NCI-H1694 (cell line): ENCODE measurements at places on chromosomes 16 and 17.
A peak's percentile ranks its signal among the peaks of the same experiment; 100 is the strongest.

GRCh38 chr17:75576661-75577060 is 10.9 kb upstream of the MYO15B start:
- DNase-seq, result no peak

DNA sequence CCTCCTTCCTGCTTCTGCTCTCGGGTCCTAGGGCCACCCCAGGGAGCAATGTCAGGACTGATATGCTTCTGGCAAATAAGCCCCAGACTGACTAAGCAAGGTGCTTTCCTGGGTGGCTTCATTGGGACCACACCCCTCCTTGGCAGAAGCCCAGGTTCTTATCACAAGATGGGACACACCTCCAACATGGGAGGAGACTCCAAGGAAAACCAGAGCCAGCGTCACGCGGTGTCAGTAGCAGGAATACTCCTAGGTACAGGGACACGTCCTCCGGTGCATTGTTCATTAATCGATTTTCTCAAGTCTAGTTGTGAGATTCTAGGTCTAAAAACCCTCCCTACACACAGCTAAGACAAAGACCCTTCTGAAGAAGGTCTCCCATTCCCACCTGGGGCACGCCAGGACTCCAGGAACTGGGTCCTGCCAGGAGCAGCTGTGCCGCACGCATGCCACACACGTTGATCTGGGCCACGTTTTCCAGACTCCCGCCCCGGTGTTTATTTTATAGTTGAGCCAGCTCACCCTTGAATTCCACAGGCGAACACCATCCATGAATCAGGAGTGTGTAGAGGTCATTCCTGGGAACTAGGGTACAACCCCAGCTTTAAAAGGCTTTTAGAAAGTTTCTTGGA is 30.8 kb downstream of the FA2H start:
- no peak for DNase-seq

DNA sequence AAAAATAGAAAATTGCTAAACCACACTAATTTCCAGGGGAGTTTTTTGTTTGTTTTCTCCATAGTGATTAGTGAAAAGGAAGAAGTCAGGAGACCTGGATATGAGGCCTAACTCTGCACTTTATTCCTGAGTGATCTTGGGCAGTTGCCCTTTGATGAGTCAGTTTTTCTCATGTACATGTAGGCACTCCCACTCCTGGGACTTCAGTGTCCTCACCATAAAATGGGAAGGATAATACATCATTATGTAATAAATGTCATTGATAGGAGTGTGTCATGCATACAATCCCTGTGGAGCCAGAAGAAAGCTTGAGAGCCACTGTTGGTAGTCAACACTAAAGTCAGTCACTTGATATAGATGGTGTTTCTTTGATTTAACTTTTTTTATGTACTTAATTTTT is 32.5 kb downstream of the WIPF2 start:
- DNase-seq, result no peak

DNA sequence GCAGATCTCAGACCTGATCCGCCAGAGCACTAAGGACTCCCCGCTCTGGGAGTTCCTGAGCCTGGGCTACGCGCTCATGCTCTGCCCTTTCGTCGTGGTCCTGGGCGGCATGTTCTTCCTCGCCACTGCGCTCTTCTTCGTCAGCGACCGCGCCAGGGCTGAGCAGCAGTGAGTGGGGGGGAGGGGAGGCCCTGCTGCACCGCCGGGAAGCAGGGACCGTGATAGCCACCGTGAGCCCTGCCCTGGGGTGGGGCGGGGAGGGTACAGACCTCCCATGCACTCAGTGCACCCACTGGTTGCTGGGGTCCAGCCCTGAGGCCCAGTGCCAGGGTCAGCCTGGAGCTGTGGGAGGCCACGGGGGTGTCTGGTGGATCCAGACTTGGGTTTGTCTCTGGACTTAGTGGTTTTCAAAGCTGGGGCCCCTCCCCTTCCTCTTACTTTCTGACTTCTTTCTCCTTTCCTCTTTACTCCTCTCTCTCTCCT is 18.9 kb downstream of the MYBBP1A start:
- no peak for DNase-seq

DNA sequence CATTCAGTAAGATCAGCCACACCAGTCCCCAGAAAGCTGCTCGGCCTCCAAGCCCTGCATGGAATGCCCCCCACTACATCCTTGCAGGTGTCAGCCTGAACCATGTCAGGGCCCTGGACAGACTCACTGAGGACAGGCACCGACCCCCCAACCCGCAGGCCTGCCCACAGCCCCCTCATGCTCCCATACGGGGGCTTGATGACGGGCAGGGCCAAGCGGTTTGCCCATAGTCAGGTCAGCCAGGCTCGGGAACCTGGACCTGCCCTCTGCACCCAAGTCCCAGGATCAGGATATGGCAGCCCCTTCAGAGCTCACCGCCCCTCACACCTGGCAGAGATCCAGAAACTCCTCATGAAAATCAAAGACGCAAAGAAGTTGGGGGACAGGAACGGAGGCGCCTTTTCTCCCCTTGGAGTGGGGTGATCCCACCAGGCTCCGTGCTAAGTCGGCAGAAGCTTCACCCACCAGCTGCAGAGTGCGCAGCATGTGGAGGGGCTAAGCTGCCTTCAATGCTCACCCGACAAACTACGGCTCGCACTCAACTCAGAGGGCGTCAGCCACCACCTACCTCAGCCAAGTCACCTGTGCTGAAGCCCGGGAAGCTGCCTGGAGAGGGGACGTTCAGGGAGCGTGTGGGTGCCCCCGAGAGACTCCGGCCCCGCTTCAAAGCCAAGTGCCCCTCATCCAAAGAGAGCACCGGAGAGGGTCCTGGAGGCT is 26.5 kb downstream of the GNPTG start:
- no peak for DNase-seq

GRCh38 chr16:65531475-65531874 is 409.6 kb upstream of the CDH11 start:
- no peak for DNase-seq

DNA sequence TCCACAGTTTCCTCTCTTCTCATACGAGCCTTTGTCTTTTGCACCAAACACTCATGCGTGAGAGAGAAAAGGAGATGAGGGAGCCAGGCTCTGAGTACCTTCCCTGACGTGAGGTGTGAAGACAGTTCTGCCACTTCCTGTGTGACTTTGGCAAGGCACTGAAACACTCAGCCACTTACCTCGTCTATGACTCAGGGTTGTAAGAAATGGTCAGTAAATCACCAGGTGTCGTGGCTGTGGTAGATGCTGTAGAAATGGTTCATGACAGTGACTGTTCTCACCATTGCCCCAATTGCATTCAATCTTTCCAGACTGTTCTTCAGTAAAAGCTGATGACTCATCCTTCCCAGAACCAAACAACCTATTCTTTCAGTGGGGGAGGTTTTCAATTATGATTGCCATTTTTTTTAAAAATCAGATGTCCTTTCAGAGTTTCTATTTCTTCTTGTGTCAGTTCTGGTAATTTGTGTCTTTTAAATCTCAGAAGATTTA is 49.2 kb upstream of the CBFA2T3 start:
- DNase-seq, result no peak

DNA sequence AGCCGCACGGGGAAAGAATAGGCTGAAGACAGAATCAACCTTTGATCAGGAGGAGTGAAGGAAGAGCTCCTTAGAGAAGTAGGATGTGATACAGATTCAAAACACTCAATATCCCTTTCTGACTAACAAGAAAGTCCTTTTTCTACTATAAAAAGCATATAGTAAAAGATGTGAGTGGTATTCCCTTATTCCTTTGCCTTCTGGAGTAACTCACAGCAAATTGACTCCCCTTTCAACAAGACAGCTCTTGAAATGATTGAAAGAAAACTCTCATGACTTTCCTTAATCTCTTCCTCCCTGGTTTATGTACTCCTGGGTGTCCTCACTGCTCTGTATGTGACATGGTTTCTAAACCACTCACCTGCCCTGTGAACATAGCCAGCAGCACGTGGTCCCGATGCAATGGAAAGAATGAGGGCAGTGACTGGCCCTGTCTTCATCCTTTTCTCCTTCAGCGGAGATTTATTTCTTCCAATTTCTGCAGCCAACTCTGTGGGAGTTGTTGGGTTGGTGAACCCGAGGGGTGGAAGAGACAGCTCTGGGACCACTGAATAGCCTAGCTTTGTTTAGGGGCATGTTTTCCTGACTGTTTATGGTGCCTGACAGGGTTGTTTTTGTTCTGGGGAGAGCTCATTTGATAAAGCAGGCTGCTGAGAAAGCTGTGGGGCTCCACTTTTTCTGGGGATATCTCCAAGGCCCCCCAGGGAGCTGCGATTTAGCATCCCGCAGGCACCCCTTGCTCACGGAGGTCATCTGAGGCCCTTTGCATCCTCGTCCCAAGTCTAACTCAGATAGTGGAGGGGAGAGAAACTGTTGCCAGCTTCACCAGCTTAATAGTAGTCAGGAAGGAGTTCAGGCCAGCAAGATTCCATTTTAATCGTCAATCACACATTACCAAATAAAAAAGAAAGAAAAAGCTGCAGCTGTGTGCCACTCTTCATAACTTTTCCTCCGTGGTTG is 46.7 kb downstream of the MAP2K6 start:
- no peak for DNase-seq

GRCh38 chr16:3664187-3664896 is 9.9 kb downstream of the DNASE1 start:
- no peak for DNase-seq

DNA sequence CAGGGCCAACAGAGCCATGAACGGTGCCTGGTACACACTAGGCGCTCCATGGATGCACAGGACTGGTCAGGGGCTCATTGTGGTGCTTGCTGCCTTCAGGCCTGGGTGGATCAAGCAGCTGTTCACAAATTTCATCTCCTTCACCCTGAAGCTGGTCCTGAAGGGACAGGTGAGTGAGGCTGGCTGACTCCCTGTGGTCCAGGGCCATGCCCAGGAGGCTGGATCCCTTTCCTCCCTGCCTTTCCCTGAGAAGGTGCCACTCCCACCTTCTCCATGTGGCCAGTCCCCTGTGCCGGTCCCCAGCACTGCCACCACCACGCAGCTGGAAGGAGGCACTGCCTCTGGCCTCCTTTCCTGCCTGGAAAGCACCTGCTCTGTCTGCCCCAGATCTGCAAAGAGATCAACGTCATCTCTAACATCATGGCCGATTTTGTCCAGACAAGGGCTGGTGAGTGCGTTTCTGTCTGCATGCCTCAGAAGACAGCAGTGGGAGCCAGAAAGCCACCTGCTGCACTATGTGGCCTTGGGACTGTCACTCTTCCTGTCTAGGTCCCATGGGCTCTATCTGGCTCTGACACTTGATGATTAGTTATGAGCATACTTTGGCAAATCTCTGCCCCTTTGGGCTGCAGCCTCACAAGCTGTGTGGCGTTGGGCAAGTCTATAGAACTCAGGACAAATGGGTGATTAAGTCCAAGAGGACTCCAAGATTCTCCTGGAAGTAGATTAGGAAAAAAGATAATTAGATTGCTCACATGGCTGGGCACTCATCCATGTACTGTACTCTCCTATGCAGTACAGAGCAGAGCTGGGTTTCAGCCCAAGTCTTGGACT is 9.4 kb downstream of the CETP start:
- DNase-seq, result no peak

DNA sequence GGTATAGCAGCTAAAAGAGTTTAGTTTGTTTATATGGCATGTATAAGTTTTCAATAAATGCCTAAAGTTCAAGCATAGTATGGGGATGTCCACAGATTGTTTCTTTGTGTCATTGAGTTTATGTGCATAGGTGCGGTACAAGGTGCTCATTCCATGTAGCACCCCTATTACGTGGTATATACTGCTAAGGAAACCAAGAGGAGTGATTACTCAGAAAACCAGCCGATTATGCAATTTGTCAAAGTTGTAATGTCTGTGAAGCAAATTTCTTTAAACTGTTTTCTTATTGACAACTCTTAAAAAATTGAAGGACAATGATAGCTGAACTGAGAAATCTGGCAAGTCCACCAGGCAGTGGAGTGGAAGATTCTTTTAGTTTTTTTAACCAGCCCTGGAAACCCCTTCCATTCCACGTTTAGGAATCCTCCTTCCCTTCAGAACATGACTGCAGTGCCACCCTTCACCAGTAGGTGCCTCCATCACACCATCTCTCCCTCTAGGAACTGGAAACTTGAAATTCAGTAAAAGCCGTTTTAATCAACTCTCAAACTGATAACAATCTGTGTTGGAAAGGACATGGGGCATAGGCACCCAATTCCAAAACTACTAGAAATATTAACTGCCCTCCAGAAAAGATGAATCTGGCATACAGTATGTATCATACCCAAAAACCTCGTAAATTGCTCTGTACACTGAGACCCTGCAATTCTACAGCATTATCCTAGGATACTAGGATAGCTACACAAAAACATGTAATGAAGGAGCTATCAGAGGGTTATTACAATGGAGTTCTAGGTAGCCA is 43.5 kb downstream of the REXO5 start:
- DNase-seq, result peak; percentile 31

DNA sequence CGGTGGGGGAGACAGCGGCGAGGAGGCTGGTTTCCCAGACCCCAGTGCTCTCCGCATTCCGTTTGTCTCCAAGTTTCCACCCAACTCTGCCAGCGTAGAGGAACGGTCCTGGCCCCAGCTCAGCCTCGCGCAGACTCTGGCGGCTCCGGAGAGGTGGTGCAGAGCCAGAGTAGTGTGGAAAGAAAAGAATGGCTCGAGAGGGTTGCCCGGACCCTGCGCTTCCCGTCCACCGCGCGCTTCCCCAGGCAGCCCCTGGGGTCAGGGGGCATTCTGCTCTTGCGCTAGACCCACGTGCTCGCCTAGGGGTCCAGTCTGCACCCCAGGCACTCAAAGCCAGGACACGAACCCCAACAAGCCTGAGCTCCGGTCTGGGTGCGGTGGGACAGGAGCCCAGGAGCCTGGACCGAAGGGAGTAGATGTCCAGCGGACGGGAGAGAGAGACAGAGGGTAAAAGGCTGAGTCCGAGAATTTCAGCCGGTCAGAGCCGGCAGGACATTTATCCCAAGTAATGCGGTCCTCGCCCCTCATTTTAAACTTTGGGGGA is 3.8 kb downstream of the PMP22 start:
- no peak for DNase-seq

DNA sequence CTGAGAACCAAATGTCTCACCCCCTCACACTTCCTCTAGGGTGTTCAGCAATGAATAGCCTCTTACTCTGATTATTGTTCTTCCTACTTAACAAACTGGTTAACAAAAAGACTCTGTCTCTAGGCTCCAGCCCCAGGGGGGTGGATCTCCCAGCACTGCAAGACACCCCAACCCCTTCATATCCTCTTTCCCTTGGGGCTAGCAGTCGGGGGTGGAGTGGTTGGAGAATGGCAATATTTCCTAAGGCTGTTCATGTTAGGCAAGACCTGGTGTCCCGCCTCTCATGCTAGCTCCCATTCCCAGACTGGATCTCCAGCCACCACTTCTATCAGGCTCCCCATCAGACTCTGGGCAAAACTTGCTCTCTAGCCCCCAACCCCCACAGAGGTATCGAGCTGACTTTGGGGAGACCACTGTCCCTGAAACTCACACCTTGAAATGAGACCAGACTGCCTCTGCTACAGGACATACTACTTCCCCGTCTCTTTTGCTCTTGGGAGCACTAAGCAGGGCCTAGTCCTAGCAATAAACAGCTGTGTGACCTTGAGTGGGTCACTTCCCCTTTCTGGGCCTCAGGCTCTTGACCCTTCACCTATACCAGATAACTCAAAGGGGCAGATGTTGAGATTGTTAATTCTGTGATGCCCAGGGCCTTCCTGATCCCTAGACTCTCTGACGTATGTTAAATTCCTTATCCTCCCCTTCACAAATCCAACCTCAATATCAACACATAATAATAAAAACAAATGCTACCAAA is 2.4 kb downstream of the SLC25A35 start:
- DNase-seq, result no peak

GRCh38 chr16:19139436-19140091 is 25.8 kb downstream of the ITPRIPL2 start:
- no peak for DNase-seq
